ENCODE measurements at places on chromosomes 13 and 19.

- DNase-seq = no peak
Observed at GRCh38 chr13:24127116-24127631, 33.3 kb upstream of the SPATA13 start.

GRCh38 chr13:97109841-97110492 is 112.2 kb upstream of the MBNL2 start:
- peak; percentile 86 for DNase-seq

DNA sequence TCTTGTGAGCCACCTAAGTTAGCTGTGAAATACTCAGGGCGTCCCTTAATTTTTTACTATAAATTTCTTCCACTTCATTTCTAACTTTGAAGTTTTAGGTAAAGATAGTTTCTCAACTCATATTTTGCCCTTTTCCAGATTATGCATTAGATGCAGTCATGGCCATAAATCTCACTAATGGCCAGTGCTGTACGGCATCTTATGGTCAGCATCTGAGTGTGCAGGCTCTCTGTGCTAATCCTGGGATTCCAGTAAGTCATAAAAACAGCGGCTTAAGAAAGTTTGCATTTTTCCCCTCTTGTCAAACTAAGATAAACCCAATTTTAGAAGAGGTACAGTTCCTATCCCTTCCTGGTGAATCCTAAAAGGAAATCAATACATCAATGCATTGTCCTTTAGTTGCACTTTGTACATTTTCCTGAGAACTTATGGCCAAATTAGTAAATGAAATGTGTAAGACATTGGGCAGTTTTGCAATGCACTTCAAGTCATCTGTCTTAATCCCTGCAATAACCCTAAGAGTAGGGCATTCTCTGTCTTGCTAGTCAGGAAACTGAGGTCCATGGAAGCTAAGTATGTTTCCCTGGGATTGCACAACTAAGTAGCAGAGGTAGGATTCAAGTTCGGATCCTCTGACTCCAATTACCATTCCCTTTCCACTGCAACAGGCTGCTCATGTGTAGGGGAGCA is 146.2 kb downstream of the DCT start:
- no peak for DNase-seq

DNA sequence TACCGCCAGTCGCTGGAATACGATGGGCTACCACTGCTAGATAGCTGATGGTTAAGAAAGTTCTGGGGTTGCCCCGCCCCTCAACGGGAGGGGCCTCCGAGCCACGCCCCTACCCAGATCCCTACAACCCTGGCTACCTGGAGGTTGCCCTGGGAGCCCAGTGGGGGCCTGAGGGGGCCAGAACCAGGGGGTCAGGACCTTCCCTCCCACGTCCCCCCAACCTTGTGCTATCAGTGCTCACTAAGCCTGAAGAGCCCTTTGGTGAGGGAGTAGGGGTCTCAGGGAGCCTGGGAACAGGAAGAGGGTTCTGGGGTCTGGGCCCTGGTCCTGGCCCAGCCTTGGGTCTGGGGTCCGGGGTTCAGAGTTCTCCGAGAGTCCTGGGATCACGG is 8.9 kb downstream of the OCEL1 start:
- DNase-seq = no peak

- no peak for DNase-seq
Observed at GRCh38 chr13:47294691-47295090, 397.8 kb upstream of the HTR2A start.

DNA sequence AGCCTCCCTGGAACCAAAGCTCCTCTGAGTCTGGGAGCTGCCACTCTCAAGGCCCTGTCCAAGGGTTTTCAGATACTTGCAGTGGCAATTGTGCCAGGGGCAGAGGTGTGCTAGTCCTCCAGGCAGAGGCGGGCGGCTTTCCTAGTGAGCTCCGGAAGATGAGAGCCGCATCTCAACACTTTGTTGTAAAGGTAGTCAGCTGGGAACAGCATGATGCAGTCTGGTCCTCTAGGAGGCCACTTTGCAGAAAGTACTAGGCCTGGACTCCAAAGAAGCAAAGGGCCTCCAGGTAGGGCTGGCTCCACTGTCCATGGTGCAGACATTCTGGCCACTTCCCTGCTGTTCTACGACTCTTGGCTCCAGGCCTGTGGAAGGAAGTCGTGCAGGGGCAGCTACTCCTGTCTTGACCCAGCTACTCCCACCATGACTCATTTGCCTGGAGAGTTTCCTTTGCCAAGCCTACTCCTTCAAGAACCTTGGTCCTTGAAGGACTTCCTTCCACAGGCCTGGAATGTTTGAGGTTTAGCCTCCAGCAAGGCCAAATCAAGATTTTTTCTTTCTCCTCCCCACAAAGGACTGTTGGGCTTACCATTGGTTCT is 9.9 kb upstream of the ZNF536 start:
- no peak for DNase-seq

GRCh38 chr13:40026741-40027140 is 371.3 kb downstream of the COG6 start:
- no peak for DNase-seq
